RPMI7951 (cell line): ENCODE measurements at places on chromosomes 6 and 20. TPM values are rescaled to one million over a fixed set of nuclear protein-coding genes. Genes with fewer than 3 reads are reported as not detected.

GRCh38 chr6:90885611-90886056 lies 298.8 kb upstream of the MAP3K7 start:
- DNase-seq = peak; percentile 5

DNA sequence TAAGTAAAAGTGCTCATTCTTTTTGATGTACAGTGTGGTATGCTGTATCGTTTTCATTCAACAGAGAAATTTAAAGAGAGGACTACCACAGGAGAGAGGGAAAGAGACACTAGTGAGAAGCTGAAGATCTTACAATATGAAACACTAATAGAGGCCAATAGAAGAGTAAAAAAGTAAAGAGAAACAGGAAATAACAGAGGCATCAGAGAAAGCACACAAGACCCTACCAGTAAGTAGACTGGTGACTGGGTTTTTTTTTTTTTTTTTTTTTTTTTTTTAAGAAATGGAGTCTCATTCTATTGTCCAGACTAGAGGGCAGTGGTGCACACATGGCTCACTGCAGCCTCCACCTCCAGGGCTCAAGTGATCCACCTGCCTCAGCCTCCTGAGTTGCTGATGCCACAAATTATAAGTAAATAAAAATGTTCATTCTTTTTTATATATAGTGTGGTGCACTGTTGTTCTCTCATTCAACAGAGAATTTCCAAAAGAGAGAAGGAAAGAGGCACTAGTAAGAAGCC lies 18.8 kb downstream of the ELOVL4 start:
- DNase-seq = no peak

- DNase-seq = no peak
Observed at GRCh38 chr20:916825-917224, 691 bp upstream of the ANGPT4 start.

DNA sequence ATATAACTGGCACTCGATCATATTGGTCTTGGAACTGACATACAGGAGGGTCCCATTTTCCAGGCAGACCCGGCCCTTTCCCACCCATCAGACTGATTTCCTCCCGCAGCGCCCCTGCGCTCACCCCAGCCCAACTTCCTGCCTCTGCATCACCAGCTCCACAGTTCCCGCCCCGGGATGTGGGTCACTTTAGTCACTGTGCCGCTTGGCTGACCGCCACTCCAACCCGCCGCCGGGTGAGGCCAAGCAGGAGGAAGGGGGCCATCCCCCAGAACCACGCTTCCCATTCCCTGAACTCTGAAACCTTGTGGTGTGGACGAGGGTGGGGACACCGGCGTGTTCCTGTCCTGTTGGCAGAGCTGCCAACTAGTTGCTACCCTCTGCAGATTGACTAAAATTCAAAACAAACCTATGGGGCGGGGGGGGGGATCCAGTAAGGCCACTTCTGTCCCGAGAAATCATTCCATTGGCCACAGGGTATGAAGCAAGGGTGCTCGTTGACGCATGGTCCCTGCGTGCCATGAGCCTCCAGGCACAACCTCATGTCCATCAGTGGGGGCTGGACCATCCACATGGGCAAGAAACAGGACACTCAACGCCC lies 12.3 kb downstream of the TGM2 start:
- DNase-seq = peak; percentile 100

- DNase-seq = no peak
Observed at GRCh38 chr6:152648105-152648504, 10.9 kb upstream of the SYNE1 start.

- peak; percentile 17 for DNase-seq
Observed at GRCh38 chr6:130161683-130162404, 60.9 kb downstream of the SAMD3 start.

GRCh38 chr6:111604259-111605099 lies 1.2 kb downstream of the TRAF3IP2 start:
- peak; percentile 90 for DNase-seq

AGPAT4 gene
- 15.5 and 16.2 TPM in 2 replicates for total RNA-seq

JPH2 gene
- 16.0 and 24.2 TPM in 2 replicates for total RNA-seq

BPIFA1 gene
- total RNA-seq = not detected in 2 replicates

ERVFRD-1 gene
- total RNA-seq = not detected in 2 replicates

SAPCD1 gene
- 0.72 and 2.7 TPM in 2 replicates for total RNA-seq

SEMG1 gene
- total RNA-seq = not detected in 2 replicates

PNISR gene
- total RNA-seq = 63.8 and 65.1 TPM in 2 replicates
